Muscle of leg (tissue), 16 donors: ENCODE measurements at places on chromosomes 6 and 20.

DNA sequence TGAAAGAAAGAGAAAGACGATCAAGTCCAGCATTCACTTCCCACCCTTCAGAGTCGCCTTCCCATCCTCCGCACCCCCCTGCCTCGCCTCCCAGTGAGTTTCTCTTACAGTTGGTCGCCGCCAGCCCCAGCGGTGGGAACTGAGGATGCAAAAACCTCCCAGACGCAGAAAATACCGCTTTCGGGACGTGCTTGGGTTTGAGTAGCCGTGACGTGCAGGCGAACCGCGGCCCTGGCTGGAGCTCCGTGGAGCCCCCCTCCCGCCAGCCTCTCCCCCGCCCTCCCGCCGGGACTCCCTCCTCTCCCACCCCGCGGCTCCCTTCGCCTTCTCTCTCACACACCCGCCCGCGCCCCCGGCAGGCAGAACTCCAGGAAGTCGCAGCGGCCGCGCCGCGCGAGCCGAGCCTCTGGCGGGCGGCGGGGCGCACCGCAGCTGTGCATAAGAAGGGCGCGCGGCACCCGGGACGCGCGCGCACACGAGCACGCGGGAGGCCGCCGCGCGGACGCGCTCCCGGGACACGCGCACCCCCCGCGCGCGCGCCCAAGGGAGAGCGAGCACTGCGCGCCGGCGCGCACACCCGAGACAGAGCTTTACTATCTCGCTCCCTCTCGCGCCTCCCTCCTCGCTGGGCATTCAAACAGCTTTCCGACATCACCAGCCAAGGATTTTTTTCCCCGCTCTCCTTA, at the start of gene ADGRB3:
TSS of gene ADGRB3 (plus strand) at position 557 of the 686 bp plus-strand sequence. CDS start 3,394 bp downstream, outside the sequence.
- DNase-seq = peak; percentile 94

- no peak for DNase-seq
Observed at GRCh38 chr6:22583927-22584326, 14.6 kb downstream of the HDGFL1 start.

DNA sequence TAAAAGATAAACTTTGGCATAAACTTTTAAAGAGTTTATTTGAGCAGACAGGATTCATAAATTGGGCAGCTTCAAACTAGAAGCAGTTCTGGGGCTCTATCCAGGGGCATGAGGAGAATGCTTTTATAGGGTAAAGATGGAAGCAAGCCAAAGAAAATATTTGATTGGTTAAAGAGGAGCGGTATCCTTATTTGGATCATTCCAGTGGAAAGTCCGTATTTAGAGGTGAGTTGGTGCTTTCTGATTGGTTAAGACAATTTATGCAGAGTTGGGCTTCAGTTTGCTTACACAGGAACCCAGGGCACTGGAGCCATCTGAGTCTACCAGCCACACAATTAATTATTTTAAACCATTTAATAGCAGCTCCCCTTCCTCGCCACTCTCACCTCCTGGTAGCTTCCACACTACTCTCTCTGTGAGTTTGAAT, 37.9 kb upstream of the RNF217 start:
- DNase-seq = no peak

DNA sequence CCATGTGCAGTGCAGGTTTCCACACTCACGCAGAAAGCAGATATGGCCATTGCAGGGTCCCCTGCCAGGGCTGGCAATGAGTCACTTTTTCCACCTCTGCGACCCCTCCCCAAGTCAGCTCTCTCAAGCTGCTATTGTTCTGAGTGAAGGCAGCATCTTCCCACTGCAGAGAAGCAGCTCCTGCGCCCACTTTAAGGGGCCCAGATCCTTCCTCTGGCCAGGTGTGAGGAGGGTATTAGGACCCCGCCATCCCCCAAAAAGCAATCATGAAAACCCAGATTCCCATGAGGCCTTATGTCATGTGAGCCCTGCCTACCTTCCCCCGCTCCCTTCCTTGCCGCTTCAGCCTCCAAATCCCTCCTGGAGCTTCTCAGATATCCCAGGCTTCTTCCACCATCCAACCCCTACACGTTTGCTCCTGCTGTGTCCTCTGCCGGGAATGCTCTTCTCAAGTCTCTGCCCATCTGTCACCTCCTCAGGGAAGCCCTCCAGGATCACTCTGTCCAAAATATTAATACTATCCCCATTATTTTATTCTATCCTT, 220.3 kb downstream of the NFATC2 start:
- no peak for DNase-seq

GRCh38 chr6:51936531-51937290, 150.7 kb downstream of the PKHD1 start:
- no peak for DNase-seq

DNA sequence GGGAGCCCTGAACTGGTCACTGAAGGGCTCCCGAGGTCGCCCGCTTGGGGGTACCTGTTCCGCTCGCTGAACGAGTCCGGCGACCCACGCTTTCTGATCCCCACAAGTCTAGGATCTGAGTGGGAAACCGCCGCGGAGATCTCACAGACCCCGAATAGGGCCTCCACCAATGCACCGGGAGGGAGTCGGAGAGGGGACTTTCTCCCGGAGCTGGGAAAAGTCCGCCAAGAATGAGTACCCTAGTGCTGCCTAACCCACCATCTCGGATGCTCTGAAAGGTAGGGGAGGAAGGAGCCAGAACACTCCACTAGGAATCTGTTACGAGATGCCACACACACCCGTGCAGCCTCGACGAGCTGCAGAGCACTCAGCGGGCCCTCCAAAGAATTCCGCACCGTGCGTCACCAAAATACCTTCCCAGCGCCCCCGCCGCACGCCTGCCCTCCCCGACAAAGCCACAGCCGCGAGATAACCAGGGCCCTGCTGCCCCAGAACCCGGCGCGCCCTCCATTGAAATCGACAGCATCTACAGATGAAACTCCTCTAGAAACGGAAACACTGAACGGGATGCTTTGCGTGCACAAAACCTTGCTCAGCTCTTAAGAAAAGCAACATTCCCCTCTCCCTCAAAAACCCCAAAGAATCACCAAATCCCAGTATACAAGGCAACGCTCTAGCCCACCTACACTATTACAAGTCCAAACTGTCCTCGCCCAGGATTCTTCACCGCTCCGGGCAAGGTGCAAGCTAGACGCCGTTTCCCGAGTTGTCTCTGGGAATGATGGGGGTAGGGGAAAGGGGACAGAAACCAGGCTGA, 686 bp downstream of the COL12A1 start:
- DNase-seq = peak; percentile 70

GRCh38 chr6:36246506-36247268, 23.2 kb upstream of the PNPLA1 start:
- DNase-seq = peak; percentile 43

DNA sequence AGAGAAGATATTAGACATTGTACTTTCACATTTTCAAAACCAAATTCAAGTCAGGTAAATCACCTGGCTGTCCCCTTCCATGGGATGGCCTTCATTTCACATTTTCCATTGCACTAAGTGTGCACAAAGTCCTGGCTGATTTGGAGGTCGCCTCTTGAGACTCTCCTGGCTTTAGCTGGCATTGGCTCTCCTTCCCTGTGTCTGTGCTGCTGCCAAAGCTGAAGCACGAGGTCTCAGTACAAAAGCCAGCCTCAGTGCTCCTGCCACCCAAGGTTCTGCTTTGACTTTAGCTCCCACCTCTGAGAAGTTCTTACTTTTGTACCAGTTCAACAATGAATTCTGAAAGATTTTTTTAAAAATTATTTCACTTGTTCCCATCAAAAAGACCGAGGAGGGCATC, 289.2 kb upstream of the CNR1 start:
- no peak for DNase-seq

DNA sequence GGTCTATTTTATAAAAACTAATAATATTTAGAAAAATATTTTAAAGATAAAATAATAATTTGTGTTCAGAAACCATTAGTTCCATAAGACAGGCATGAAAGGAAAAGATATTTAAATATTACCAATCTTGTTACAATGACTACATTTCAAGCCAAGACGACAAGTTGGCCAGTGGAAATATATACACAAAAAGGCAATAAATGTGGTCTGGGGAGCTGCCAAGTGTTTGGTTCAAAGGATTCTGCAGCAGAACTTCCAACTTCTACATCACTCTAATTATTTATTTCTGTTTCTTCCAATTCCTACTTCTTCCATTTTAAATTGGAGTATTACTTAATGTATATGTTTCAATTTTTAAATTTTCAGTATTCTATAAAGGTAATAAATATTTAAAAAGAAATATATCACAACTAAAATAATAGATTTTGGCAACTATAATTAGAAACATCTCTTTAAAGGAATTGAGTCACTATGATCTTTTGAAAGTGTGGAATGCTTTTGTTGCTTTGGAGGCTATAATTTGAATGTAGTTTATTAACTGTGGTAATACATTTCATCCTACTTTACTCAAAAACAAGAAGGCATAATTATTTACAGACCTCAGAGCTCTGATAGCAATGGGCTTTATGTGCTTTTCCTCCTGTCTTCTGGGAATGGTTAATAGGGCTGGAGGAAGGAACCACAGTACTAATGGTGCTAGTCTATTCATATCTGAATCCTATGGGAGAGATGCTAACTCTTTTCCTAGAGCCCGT, 129.7 kb upstream of the FAM184A start:
- DNase-seq = peak; percentile 66

DNA sequence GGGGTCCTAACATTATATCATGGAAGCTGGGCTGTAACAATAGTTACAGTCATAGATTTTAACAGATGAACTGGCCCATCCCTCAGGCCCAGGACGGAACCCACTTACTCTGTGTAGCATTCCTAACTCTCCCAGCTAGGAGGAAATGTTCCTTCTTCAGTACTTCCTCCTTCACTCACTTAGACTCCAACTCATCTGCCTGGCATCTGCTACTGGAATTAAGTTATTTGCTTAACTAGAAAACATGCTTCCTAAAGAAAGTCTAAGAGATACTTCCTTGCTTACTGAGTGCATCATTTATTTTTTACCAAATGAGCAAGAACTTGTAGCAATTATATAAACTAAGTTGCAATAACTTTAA, 20.5 kb downstream of the GCLC start:
- peak; percentile 13 for DNase-seq

GRCh38 chr6:166589786-166590574, 3.5 kb upstream of the RAMACL start:
- DNase-seq = no peak

- no peak for DNase-seq
Observed at GRCh38 chr6:118940770-118941169, 5.8 kb upstream of the MCM9 start.

DNA sequence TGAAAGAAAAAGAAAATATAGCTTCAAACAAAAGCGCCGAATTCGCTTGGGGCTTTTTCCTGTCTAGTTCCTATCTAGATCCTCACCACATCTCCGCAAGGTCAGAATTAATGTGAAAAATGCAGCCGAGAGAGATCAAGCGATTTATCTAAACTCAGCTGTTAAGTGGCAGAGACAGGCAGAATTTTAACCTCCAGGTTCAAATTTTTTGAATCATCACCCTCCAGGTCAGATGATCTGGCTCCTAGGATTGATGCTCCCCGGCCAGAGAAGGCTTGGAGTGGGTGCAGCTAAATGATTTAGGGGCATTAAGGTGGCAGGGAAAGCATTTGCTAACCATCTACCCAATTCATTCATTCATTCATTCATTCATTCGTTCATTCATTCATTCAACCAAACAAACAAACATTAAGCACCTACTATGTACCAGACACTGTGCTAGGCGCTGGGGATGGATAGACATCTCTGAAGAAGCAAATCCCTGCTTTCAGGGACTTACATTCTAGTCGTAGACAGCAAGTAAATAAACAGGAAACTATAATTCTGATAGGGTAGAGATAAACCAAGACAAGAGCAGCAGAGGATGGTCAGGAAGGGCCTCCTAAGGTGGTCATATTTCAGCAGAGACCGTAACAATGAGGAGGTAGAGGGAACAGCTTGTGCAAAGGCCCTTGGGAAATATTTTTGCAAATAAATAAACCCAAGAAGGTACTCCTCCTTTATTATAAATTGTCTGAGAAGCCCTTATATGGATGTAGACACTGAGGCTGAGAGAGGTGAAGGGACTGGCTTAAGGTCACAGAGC, 672 bp upstream of the UBE2V1 start:
- no peak for DNase-seq

- DNase-seq = no peak
Observed at GRCh38 chr6:42446370-42446769, 5.4 kb downstream of the TRERF1 start.

GRCh38 chr6:50816115-50816675, 2.5 kb upstream of the TFAP2B start:
- DNase-seq = peak; percentile 85

GRCh38 chr6:147244832-147245231, 40.6 kb downstream of the STXBP5 start:
- no peak for DNase-seq

DNA sequence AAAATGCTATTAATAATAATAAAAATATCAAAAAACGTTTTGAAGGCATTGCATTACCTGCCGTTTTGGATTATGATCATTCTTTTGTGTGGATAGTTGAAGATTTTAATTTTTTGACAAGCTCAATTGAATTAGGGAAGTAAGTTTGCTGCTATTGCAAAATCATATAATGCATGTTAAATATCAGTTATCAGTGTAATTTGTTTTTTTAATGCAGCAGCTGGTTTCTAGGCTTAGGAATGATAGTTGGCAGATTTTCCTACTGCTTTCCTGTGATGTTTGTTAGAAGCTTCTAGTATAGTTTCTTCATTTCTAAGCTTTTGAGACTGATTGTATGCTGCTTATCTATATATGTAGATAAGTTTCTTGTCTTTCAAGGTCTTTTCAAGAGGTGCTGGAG, 99.0 kb downstream of the JARID2 start:
- no peak for DNase-seq

GRCh38 chr6:105810105-105810921, 275.8 kb upstream of the PRDM1 start:
- DNase-seq = peak; percentile 74

DNA sequence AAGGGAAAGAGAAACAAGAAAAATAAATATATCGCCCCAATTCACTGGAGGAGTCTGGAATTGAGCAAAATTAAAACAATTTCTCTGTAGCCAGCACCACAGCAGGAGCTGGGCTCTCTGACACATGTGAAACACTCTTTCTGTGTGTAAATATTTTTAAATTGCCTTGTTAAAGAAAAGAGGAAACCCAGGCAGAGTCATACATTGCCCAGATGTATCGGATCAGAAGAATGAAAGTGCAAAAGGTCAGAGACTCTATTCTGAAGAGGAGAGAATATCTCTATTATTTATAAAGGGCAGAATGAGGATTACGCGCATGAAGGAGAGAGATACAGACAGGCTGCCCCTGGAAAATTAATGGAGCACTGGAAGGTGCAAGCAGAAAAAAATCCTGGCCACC, 127.0 kb upstream of the MAN1A1 start:
- peak; percentile 36 for DNase-seq

DNA sequence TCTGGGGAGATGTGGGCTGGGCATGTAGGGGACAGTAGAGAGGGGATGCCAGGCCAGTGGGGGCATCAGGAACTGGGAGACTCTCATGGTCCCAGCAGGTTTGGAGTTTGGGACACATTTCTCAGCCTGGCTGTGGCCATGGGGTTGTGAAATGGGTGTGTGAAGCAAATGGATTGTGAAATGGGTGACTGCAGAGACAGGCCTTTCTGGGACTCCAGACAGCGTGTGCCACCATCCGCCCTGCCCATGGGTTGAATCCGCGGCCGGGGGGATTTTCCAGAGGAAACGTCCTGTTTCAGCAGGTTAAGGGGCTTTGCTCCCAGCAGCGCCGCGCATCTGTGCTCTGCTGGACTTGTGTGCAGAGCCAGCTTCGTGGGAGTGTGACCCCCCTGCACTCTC, 3.7 kb upstream of the PMEPA1 start:
- no peak for DNase-seq

- DNase-seq = no peak
Observed at GRCh38 chr20:47757145-47758035, 27.9 kb downstream of the SULF2 start.
